ENCODE measurements at places on chromosomes 6 and 20.

DNA sequence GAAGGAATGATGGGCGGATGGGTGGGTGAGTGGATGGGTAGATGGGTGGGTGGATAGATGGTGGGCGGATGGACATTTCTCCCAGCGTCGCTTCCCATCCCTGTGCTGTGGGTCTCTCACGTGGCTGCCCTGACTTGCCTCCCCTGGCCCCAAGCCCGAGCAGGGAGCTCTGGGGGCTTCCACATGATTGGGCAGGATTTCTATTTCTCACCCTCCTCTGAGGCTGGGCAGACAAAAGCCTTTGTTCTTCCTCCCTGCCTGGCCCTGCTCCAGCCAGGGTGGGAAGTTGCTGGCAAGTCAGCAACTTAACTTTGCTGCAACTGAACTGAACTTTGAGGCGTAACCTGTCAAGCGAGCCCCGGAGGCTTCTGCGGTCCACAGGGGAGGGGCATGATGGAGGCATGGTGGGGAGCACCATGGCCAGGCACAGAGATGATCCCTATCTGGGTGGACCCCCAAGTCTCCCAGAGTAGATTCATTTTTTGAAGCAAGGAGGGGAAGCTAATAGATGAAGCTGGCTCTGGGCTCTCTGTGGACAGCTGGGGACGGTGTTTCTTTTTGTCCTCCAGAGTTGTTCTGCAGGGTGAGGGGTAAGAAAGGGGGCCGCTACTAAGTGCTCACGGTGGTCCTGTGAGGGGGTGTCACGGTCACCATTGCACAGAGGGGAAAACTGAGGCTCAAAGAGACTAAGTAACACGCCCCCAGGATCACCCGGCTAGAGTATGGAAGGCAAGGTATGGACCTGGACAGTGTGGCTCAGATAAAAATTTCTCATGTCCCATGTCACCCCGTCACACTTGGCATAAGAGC lies 140.1 kb downstream of the CEBPB start:
- no peak for DNase-seq

DNA sequence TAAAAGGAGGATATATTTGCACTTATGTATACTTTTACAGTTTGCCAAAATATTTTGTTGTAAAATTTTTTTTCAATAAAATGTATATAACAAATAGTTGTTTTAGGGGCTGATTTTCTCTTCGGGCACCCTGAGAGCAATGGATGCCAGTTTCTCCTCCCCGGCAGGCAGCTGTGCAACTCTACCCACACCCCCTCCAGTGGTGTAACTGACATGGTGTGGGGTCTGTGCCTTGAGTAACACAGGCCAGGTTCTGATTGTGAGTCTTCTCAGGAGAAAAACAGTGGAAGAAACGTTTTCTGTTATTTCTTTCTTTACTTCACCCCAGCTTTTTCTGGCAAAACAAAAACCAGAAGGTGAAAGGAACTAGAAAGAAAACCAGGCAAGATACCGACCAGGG lies 6.1 kb downstream of the FOXF2 start:
- no peak for DNase-seq

DNA sequence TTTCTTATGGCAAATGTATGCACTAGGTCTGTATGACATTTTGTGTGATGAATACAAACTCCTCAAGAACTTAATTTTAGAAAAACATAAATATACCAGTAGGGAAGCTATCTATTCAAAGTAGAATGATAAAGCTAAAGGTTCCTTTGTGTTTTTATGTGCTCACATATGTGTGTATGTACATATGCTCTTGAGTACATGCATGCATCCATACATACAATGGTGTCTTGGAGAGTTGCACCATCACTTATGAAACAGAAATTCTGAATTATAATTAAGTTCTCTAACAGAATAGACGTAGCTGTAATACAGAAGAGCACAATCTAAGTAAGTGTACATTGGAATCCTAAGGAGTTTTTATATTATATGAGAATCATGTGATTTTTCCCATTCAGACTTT lies 2.3 kb downstream of the NKAIN2 start:
- no peak for DNase-seq

DNA sequence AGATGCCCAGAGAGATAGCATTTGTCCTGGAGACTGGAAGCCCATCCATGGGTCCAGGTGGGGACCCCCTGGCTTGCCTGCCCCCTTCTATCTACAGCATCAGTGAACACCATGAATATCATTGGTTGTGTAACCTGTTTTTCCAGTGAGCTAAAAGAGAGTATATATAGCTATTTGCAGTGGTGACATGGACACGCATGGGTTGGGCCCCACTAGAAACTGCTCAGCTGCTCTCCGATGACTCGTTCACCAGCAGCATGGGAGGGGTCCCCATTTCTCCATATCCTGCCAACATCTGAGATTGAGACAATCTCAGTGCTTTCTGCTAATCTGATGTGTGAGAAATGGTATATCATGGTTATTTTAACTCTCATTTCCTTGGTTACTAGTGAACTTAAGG lies 4.0 kb upstream of the ZC3H12D start:
- no peak for DNase-seq

- no peak for DNase-seq
Measured at GRCh38 chr6:21987501-21987957, 309.3 kb downstream of the PRL start.

DNA sequence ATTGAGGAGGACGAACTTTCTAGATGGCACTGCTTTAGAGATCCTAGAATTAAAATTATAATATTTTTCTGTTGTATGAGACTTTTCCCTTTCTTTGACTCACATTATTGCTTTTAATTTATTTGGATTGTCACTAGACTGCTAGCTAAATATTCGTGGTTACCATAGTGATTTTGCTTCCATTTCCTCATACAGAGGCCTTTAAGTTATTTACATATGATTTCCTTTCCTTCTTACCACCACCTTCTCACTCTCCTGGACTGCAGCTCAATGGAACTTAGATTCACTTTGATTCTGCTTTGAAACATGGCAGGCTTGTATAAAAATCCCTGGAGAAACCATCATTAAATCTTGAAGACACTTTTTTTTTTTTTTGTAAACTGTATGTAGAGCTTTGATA lies 222.9 kb downstream of the LAMA2 start:
- no peak for DNase-seq

GRCh38 chr6:113924312-113924723 lies 46.6 kb downstream of the HDAC2 start:
- no peak for DNase-seq

GRCh38 chr6:4405621-4406212 lies 270.3 kb upstream of the ECI2 start:
- no peak for DNase-seq

DNA sequence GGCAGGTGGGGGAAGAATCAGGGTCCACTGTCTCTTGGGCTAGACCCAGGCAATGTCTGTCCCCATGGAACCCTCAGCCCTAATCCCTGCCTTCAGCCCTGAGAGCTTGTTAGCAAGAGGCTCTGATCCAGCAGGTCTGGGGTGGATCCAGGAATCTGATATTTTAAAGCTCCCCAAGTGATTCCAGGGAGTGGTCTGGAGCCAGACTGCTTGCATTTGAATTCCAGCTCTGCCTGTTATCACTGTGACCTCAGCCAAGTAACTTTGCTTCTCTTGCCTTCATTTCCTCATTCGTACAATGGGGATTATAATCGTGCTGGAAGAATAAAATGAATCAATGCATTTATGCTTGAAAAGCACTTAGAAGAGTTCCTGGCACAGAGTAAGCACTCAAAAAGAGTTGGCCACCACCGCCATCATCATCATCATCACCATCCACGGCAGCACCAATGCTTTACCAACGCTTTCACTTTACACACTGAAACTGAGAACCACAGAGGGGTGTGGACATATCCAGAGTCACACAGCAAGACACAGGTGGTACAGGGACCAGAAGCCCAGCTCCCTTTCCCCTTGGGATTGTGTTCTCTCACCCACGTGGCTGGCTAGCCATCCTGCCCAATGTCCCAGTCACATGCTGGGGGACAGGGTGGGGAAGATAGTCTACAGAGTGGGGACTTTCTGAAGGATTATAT lies 75.7 kb upstream of the RALY start:
- no peak for DNase-seq

- DNase-seq, result no peak
Measured at GRCh38 chr20:753897-754635, 14.2 kb downstream of the SLC52A3 start.

DNA sequence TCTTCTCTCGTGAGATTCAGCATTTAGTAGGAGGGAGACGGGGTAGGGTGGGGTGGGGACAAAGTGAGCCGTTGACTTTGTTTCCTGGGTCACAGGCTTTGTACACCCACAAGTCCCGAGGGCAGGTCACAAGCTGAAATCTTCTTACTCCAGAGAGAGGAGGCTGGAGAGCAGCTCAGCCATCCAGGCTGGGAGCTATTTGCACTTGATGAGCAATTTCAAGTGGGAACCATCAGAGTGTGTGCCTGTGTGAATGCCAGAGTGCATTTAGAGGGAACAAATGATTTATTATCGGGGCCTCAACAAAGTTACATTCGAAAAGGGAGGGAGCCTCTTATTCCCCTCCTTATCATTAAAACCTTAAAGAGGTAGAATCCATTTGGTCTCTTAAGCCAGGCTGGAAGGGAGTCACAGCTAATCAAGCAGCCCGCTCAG lies 155.7 kb upstream of the JARID2 start:
- no peak for DNase-seq

DNA sequence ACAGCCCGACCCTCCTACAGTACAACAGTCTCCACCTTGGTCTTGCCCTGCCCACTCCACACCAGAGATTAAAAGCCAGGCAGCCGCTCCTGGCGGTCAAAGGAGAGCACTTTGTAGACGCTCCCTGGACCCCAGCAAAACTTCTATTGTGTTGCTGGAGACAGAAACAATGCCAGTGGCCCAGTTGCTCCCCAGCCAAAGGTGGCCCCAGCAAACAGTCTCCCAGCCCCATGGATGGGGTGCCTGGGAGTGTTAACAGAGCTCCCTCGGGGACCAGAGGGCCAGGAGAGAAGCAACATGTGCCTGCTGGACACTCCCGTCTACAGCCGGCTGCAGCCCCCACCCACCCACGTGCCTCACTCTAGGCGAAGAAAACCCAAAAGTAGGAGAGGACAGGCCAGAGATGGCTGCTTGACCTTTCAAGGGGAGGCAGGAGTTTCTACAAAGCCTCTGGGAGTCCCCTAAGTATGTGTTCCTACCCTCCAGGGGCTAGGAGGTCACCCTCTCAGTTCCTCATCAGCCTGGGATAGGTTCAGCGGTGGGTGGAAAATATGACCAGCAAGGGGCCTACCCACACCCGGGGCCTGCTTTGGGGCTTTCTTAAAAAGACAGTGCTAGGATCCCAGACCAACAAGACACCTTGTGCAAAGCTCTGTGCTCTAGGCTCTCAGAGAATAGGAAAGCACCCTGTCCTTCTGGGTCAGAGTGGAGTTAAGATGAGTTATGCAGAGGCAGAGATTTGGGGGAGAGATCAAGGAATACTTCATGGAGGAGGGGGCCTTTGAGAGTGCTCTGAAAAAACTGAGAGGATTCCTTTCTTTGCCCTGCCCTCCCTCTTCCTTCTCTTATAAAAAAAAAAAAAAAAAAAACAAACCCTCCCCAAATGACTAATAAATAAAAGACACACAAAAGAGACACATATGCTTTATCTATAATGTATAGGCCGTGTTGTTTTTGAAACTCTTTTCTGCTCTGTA lies 19.0 kb upstream of the PREX1 start:
- DNase-seq, result no peak

DNA sequence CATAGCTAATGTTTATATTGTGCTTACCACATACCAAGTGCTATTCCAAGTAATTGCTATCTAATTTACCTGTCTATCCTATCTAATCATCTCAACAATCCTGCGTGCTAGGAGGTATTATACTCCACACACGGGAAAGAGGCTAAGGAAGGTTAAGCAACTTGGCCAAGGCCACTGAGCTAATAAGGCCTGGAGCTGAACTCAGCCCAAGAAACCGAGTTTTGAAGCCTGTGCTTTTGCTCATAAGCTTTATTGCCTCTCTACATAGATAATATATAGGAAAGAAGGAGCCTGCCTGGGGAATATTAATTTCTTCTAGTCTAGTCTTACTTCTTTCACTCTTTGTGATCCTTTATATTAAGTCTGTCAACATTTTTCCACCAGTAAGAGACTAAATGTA lies 67.8 kb upstream of the ADGRF4 start:
- no peak for DNase-seq

DNA sequence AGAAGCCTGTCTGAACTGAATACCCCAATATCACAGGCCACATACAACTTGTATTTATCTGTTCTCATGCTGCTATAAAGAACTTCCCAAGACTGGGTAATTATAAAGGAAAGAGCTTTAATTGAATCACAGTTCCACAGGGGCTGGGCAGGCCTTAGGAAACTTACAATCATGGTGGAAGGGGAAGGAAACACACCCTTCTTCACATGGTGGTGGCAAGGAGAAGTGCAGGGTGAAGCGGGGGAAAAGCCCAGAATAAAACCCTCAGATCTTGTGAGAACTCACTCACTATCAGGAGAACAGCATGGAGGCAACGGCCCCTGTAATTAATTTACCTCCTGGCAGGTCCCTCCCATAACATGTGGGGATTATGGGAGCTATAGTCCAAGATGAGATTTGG lies 50.3 kb upstream of the FNDC1 start:
- DNase-seq, result no peak

DNA sequence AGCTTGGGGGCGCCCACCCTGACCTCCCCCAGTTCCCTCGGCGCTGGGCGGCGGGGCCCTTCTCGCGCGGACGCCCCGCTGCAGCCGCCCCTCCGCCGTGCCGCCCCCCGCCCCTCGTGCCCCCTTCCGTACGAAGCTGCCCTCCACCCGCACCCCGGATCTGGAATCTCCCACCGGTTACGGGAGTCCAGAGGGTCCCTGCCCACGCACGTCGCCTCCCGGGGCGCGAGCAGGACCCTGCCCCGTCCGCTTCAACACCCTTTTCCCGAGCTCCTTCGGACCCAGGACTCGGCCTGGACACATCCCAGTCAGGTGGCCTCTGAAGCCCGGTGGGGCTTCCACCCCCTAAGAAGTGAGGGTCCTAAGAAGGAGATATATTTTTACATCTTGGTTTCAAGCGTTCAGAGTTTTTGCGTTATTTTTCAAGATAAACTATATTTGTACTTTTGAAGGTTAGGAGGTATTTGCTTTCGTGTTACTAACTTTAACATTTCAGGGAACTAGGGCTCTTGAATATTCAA lies 506 bp downstream of the ARFGAP1 start:
- DNase-seq, result no peak

GRCh38 chr6:111927321-111927720 lies 54.1 kb upstream of the FYN start:
- no peak for DNase-seq

- no peak for DNase-seq
Measured at GRCh38 chr6:30776390-30777154, 32.2 kb upstream of the IER3 start.

GRCh38 chr6:159959976-159960384 lies 8.9 kb upstream of the IGF2R start:
- no peak for DNase-seq
